ENCODE measurements at places on chromosomes 7 and 10. TPM values are rescaled to one million over a fixed set of nuclear protein-coding genes. Genes with fewer than 3 reads are reported as not detected.

The MSMB gene
- total RNA-seq: 16.4 TPM

The TRIM50 gene
- total RNA-seq: not detected

The MYL10 gene
- not detected for total RNA-seq

The KLF14 gene
- total RNA-seq: not detected

The AMPH gene
- total RNA-seq: not detected

The NKX2-3 gene
- not detected for total RNA-seq

The MOGAT3 gene
- total RNA-seq: not detected

The MYPN gene
- not detected for total RNA-seq

The PLAU gene
- 26.3 TPM for total RNA-seq

The GOLGA7B gene
- total RNA-seq: 0.26 TPM

The CTAGE4 gene
- 2.2 TPM for total RNA-seq

The VIPR2 gene
- not detected for total RNA-seq

The CALHM1 gene
- not detected for total RNA-seq

The SPDYE11 gene
- total RNA-seq: not detected

The FZD8 gene
- total RNA-seq: 5.2 TPM
